ENCODE measurements at places on chromosomes 12 and 14. TPM values are rescaled to one million over a fixed set of nuclear protein-coding genes. Genes with fewer than 3 reads are reported as not detected.
A peak's percentile ranks its signal among the peaks of the same experiment; 100 is the strongest.

DNA sequence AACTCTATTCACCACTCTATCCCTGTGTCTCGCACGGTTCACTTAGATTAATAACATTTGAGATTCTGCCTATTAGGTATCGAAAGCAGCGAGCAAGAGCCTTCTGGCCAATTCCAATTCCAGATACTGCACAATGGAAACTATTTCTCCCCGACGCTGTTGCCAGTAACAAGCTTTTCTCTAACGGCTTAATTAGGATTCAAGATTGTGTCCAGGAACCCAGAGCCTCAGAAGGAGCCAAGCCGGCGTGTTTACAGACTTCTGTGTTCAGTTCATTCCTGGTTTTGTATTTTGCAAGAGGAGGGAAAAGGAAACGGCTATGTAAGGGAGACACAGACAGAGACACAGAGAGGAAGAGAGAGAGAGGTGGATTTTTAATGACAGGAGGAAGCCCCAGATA, 185.6 kb downstream of the DICER1 start:
- no peak for DNase-seq

DNA sequence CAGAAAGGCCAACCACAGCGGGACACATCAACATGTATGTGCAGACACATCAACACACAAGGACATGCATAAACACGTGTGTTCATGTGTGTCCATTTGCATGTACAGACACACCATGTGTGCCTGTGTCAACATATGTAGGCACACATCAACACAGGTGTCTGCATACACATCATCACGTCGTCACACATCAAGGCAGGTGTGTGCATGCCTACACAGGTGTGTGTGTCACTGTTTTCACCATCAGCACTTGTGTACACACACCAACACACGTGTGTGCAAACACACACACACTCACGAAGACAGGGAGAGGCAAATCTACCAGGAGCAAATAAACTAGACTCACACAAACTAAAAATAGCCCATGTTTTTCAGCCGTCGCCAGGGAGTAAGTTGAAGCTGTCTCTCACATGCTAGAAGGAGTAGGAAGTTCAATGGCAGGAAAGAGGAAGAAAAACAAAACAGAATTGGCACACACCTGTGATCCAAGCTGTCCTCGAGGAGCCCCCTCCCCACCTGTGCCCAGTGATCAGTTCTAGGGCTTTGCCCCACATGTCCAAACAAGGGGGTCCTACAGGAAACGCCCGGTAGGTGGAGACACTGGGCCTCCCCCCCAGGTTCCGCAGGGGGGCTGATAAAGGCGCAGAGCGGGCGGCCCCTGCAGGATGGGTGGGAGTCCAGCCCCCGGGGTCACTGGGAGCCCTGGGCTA, 7.4 kb downstream of the SCARB1 start:
- DNase-seq = no peak

GRCh38 chr12:127119600-127120140, 1147.3 kb upstream of the TMEM132C start:
- DNase-seq = no peak

DNA sequence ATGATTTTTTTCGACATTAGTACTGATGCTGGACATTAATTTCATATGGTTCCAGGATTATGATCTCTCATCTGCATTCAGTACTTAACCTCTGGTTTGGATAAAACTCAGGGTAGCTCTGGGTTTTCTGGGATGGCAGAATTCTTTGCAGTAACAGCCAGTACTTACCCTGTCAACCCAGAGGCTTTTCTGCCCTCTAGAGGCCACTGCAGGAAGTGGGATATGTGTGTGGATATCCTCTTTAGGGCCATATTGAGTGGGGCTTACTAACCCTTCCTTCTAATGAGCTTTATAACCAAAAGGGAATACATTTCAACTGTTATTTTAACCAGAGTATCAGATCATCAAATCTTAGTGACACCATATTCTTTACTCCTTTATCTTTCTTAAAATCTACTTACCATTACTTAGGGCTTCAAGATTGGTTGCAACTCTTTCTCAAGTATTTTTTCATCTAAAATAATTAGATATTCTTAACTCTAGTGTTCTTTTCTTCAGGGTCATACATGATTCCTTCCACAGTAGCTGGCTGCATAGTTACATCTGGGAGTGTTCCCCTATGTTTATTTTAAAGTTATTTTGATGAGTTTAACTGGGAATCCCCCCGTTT, 488.0 kb upstream of the STXBP6 start:
- peak; percentile 49 for DNase-seq

DNA sequence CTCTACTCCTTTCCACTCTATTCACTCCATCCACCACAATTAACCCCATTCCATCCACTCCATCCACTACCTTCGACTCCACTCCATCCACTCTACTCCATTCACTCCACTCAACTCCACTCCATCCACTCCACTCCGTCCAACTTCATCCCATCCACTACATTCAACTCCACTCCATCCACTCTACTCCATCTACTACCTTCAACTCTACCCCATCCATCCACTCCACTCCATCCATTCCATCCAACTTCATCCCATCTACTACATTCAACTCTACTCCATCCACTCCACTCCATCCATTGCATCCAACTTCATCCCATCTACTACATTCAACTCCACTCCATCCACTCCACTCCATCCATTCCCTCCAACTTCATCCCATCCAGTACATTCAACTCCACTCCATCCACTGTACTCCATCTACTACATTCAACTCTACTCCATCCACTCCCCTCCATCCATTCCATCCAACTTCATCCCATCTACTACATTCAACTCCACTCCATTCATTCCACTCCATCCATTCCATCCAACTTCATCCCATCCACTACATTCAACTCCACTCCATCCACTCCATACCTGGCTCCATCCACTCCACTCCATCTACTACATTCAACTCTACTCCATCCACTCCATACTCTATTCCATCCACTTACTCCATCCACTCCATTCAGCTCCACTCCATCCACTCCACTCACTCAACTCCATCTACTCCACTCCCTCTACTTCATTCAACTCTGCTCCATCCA, 16.4 kb downstream of the HNF1A start:
- no peak for DNase-seq

DNA sequence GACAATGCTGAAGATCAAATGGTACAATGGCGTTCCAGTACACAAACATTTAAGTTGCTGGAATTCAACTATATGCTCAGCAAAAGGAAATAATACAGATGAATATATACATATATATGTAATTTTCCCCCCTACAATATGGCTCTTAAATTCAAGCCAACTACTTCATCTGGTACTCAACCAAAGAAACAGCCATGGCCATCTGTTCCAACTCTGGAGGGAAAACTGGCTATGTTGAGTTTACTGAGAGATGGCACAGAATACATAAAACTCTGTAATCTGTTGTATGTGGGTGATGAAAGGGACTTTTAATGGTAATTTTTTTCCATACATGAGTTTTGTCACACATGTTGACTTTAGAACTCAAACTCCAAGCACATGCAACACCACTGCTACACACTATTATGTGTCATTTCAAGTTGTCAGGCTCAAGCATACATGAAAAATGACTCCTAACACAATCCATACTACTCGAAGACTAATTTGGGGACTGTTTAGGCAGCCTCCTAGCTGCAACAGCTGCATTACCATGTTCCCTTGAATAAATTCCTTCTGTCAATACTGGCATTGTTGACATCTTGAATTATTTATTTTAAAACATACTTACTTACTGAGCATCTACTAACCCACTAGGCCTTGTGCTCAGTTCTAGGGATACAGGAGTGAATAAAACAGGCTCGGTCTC, 38.2 kb upstream of the MAP3K9 start:
- no peak for DNase-seq

- DNase-seq = no peak
Measured at GRCh38 chr12:28699029-28699428, 450.0 kb upstream of the FAR2 start.

DNA sequence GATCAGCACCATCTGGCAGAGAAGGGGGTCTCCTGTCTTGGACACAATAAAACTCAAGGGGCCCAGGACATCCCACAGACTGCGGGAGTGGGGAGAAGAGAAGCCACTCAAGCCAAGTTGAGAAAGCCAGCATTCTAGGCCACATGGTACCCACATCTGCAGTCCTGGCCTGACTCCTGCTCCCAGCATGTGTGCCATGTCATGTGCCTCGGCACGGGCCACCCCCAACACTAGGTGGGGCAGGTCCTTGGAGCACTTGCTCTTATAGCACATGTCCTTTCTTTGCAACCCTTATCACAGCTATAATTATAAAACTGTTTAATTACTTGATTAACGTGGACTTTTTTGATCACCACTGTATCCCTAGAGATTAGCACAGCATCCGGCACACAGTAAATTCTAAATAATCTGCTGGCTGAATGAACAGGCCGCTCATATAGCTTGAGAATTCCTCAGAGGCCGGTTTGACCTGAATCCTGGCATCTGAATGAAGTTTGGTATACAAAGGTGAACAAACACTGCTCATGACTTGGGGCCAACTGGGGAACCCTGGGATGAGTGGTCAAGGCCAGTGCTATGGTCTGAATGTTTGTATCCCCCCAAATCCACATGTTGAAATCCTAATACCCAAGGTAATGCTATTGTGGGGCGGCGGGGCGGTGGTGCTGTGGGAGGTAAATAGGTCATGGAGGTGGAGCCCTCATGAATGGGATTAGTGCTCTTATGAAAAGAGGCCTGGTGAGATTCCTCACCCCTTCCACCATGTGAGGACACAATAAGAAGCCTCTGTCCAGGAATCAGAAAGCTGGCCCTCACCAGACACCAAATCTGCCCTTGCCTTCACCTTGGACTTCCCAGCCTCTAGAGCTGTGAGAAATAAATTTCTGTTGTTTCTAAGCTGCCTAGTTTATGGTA, 6.6 kb downstream of the NCKAP5L start:
- DNase-seq = no peak

GRCh38 chr12:89041078-89041477, 311.2 kb downstream of the DUSP6 start:
- DNase-seq = no peak

GRCh38 chr12:87283111-87283510, 746.1 kb downstream of the C12orf50 start:
- no peak for DNase-seq

DNA sequence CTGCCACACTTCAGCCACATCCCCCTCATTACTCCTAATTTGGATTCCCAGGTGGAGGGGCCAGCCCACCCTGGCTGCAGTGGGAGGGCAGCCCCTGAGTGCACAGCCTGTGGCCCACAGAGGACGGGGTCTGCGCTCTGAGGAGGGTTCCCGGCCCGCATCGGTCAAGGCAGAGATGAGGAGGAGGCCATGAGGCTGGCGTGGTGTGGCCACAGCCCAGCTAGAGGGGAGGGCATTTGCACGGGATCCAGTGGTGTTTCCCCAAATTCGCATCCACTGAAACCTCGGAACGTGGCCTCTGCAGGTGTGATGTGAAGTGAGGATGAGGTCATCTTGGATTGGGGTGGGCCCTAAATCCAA, 38.1 kb upstream of the FBRSL1 start:
- DNase-seq = no peak

- no peak for DNase-seq
Measured at GRCh38 chr14:89641495-89642175, 224.6 kb upstream of the FOXN3 start.

DNA sequence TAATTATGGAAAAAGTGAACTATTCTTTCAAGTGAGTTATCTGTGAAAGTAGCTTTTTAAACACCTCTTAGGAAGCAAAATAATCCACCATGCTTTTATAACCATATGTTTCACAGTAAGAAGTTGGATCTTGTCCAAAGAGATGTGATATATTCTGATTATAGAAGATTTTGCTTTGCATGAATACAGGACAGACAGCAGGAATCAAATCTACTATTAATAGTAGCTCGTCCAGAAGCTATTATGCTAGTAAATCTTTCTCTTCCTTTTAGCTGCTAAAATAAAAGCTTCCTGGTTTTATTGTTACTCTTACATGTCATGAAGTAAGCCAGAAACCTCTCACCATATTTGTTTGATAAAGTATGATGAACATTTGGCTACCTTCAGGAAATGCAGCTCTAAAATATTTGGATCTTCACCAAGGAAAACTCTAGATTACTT, 257.0 kb downstream of the IPO8 start:
- DNase-seq = no peak

DNA sequence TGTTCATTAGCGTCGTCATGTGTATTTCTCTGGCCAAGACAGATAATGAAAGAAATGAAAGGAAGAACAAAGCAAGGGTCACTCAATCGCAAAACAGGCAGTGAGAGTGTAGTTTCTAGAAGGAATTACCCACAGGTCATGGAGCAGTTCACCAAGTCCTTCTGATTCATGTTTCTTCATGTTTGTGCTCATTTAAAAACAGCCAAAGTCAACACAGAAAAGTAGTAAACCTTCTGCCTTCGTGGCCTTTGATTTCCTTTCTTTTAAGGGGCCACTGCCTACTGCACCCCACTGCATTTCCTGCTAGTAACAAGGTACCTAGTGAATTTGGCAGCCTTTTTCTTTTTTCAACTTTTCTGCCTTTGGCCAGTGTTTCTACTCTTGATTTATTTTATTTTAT, 75.1 kb downstream of the KCNK13 start:
- DNase-seq = no peak

Gene KRT8
- 455 TPM for total RNA-seq

Gene KCNC2
- total RNA-seq = 0.26 TPM

Gene CD63
- 341 TPM for total RNA-seq

Gene RAD9B
- total RNA-seq = not detected

Gene ADAMTS20
- total RNA-seq = not detected

Gene PIWIL1
- not detected for total RNA-seq

All from body of pancreas (tissue), 4 donors.